ENCODE measurements at places on chromosomes 6 and 20. TPM values are rescaled to one million over a fixed set of nuclear protein-coding genes. Genes with fewer than 3 reads are reported as not detected.

The GPX5 gene
- total RNA-seq, result not detected

The BTN1A1 gene
- not detected for total RNA-seq

The BCAS1 gene
- not detected for total RNA-seq

The HLA-DOB gene
- not detected for total RNA-seq

The FAXC gene
- 0.16 TPM for total RNA-seq

The XPO5 gene
- 8.8 TPM for total RNA-seq

The ZNF165 gene
- 0.47 TPM for total RNA-seq

The CDC5L gene
- 16.4 TPM for total RNA-seq

The NKX2-4 gene
- total RNA-seq, result not detected

The COX4I2 gene
- 9.0 TPM for total RNA-seq

The MYL9 gene
- total RNA-seq, result 602 TPM

The SLC17A2 gene
- not detected for total RNA-seq

The ZSCAN16 gene
- 1.2 TPM for total RNA-seq

The PMEPA1 gene
- 16.7 TPM for total RNA-seq

The SRSF12 gene
- 0.75 TPM for total RNA-seq

The UBR2 gene
- total RNA-seq, result 27.8 TPM

The CGA gene
- total RNA-seq, result not detected

The BEND6 gene
- 5.9 TPM for total RNA-seq

The CLDN20 gene
- not detected for total RNA-seq

The CDSN gene
- not detected for total RNA-seq

The HSF2 gene
- 65.9 TPM for total RNA-seq

- DNase-seq, result peak; percentile 30
Measured at GRCh38 chr20:10662151-10662550, 11.6 kb downstream of the JAG1 start.

- no peak for DNase-seq
Measured at GRCh38 chr6:103854059-103854458, 1005.7 kb downstream of the HACE1 start.

DNA sequence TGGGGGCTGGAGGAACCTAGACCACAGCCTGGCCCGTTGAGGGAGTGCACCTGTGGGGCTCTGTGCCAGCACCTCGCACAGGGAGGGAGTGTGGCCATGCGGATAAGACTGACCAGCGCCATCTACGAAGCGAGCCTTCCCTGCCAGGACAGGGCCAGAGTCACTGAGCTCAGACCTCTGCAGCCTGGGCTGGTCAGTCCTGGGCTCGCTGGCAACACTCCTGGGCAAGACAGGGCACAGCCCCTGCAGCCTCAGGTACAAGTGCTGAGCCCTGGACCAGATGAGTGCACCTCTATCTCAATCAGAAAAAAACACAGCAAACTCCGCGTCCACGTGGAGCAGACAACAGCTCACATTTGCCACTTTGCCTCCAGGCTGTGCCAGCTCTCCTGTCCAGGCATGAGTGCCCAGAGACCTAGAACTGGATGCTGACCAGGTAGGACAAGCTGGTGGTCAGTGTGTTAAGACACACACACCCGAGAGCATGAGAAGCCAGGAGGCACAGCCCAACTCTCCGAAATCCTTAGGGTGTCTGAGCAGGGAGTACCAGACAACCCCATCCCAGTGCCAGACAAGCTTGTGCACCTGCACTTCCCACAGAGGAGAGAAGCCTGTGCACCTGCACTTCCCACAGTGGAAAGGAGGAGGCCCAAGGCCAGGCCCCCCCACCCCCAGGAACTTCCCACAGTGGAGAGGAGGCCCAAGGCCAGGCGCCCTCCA, 4.9 kb downstream of the ARFRP1 start:
- no peak for DNase-seq

DNA sequence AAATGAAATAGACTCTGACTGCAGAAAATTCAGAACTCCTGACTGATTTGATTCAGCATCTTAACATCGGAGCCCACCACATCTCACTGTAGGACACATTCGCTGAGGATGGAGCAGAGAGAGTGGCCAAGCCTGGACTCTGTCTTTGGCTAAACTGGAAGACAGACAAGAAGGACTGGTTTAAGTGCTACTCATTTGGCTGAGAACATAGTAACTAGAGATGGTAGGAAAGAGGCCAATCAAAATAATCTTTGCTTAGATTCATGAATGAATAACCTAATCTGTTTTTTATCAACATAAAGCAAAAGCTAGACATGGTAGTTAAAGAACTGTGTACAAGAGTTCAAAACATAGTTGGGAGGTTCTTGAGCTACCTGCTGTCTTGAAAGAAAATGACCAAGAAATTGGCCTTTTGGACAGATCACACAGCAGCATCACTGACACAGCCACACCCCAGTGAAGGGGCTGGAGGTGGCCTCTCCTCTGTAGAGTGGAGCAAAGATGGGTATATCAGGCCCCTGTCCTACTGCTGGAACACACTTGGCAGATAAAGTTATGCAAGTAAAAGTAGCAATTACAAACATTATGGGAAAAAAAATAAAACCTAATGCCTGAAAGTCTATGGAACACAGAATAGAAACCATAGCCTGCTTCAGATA, 87.1 kb upstream of the NT5E start:
- no peak for DNase-seq

DNA sequence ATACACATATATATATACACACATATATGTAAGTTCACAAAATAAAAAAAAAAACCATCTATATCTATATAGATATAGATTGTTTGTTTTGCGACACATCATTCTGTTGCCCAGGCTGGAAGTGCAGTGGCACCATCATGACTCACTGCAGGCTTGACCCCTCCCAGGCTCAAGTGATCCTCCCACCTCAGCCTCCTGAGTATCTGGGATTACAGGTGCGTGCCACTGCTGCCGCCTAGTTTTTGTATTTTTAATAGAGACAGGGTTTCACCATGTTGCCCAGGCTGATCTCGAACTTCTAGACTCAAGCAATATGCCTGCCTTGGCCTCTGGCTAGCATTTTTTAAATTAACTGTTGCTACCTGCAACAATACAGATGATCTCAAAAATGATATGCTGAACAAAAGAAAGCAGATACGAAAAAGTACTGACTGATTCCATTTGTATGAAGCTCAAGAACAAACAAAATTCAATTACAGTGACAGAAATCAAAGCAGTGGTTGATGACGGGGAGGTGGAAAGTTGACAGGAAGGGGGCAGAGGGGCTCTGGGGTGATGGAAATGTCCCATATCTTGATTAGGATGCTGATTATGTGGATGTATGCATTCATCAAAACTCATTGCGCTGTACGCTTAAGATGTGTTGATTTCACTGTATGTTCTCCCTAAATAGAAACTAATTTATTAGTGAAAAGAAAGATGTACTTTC, 49.6 kb downstream of the ATXN1 start:
- no peak for DNase-seq

GRCh38 chr6:30641048-30641447, 5.9 kb upstream of the C6orf136 start:
- DNase-seq, result no peak

- no peak for DNase-seq
Measured at GRCh38 chr20:57947421-57948179, 237.8 kb upstream of the PMEPA1 start.

- no peak for DNase-seq
Measured at GRCh38 chr6:21855811-21856455, 262.4 kb downstream of the SOX4 start.

- DNase-seq, result no peak
Measured at GRCh38 chr20:56249244-56249955, 868 bp downstream of the MC3R start.

DNA sequence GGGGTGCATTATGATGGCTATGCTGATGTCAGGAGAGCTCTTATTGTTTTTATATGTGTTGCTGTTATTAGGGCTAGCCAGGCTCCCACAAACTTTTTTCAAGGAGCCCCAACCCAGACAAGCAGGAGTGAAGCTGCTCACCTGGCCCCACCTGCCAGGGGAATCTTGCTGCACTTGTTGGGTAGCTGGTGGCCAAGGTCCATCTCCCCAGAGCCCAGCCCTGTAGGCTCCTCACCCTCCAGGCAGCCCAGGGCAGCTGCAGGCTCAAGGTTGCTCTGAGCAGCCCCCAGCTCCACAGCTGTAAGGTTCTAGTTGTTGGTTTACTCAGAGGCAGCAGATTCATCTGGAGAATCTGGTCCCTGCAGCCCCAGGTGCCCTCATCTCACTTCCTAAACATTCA, 46.8 kb upstream of the SIRPA start:
- DNase-seq, result no peak

DNA sequence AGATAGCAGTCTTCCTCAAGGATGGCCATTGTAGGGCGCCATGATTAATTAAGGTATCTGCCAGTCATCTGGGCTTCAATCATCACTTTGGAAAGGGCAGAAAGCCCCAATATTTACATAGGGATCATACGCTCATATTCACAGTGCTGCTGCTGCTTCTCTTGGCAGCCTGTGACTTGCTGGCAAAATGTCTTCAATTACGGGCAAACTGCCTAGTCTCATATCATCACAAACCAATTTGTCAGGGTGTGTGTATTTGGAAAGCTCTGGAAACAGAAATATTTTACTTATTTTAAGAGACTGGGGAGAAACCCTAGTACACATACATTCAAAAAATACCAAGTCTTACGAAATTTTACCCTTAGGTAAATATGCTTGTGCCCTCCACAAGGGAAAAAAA, 77.6 kb downstream of the SAMD5 start:
- no peak for DNase-seq

GRCh38 chr20:24658920-24659660, 189.7 kb downstream of the SYNDIG1 start:
- DNase-seq, result no peak

GRCh38 chr6:6438286-6438685, 117.8 kb upstream of the F13A1 start:
- no peak for DNase-seq

GRCh38 chr6:146770275-146770964, 171.6 kb downstream of the ADGB start:
- no peak for DNase-seq

GRCh38 chr20:47305667-47306066, 50.8 kb downstream of the ZMYND8 start:
- no peak for DNase-seq

- DNase-seq, result no peak
Measured at GRCh38 chr6:12288914-12289313, 1.2 kb upstream of the EDN1 start.

- no peak for DNase-seq
Measured at GRCh38 chr20:5621305-5621704, 128.9 kb upstream of the SHLD1 start.

GRCh38 chr6:42915732-42916131, at the start of gene PTCRA:
Gene PTCRA (plus strand): TSS chr6:42916053. CDS start chr6:42916070, 17 bp downstream.
- DNase-seq, result no peak

DNA sequence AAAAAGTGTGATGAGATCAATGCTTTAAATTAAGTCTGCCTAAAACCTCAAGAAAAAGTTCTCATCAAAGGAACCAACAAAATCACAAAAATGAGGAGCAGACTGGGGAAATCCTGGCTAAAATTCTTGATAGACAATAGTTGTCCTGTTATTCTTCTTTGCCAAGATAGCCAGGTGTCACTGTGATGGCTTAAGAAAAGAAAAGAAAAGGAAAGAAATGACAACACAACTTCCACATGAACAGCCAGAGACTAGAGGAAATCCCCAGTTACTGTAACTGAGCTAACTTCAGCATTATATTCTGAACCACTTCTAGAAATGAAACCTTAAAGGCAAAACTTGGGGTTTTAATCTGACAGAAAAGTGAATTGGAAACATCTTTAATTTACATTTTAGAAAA, 129.6 kb downstream of the CD24 start:
- DNase-seq, result no peak

GRCh38 chr6:131740161-131740560, 29.3 kb upstream of the CTAGE9 start:
- DNase-seq, result no peak

GRCh38 chr6:83474309-83474708, 38.0 kb upstream of the PRSS35 start:
- DNase-seq, result no peak

GRCh38 chr6:16690608-16691142, 70.6 kb downstream of the ATXN1 start:
- no peak for DNase-seq

DNA sequence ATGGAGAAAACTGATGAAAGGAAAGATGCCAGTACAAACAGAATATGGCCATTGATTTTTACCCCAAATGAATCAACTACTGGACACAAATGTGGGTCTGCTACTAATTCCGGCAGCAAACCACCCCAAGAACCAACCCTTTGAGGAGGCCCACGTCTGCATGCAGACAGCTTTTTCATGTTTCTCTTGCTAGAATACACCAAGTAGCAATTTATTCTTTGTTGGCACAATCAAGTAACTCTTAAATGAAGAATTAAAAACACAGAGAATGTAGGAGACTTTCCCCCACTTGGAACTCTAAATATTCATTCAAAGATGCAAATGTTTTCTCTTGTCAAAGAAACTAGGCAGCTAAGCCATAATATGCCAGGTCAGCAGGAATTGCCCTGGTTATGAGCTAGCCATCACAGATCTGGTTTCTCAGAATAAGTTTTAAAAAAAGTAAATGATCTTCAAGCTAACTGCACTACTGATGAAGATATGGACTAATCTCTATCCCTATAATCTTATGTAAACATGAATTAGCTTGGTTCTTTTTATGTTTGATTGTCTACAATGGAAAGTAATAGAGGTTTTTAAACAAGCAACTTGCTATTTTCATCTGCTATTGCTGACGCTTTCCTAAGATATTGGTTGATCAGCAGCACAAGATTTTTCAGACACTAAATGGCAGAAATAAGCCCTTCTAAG, 163.1 kb upstream of the THEMIS start:
- no peak for DNase-seq

GRCh38 chr6:7996538-7997111, 67.6 kb downstream of the BLOC1S5 start:
- DNase-seq, result no peak

DNA sequence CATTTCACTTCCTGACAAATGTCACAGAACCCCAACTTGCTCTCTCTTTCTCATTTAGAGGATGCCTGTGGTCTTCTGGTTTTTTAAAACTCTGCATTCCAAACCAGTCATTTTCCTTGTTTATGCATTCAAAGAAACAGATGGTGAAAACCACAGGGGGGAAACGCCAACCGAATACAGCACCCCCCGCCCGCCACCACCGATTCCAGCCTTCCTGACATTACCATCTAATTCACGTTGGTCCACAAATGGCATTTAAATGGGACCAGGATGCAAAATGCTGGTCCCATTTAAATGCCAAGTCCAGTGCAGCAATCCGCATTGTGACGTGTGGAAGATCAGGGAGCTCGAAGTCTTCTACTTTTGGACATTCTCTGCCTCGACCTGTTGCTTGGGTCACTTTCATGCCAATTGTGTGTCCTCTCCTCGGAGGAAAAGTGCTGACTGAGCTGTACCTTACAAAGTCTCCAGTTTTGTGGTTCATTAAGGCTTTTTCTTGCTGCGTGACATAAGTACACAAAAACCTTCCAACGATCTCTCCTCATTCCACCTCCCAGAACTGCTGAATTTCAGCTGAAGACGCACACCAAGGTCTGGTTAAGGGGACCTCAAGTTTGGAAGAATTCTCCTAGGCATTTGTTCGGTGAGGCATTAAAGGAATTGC, 35.8 kb downstream of the NEDD9 start:
- DNase-seq, result no peak

DNA sequence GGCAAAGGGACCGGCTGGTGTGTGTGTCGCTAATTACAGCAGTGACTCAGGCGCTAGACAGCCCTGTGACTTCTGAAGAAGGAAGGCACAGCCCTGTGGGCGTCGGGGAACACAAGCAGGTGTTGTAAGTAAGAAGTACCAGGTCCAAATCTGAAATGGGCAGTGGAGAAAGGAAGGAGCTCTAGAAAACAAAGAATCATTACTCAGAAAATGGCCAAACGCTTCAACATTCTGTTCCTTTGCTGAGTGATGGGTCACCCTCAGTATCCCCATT, 106.8 kb downstream of the PXDC1 start:
- peak; percentile 47 for DNase-seq
